ENCODE measurements at places on chromosomes 11 and 22. TPM values are rescaled to one million over a fixed set of nuclear protein-coding genes. Genes with fewer than 3 reads are reported as not detected.

YPEL4 gene
- total RNA-seq: 1.2 TPM

DNA sequence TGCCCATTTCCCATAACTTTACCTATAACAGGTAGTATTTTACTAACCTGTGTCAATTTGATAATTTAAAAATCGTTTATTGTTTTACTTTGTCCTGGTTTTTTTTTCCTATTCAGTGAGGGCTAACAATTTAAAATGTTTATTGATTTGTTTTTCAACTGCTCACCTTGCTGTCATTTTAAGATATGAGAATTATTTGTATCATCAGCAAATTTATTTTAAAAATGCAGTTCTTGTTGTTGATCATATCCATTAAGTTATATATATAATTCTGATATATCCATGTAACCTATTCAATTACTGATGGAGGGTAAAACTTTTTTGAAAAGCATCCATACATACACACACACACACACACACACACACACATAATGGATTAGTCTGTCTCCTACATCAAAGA lies 24.8 kb downstream of the RRAS2 start:
- no peak overlapping the region for H3K27ac ChIP-seq
- no peaks in the 10 kb centered on the region for H3K27me3 ChIP-seq
- no peaks in the 10 kb centered on the region for H3K4me1 ChIP-seq
- no peak overlapping the region for H3K4me3 ChIP-seq
- no peaks in the 10 kb centered on the region for H3K36me3 ChIP-seq

GRCh38 chr11:79481795-79482194 lies 41.0 kb upstream of the TENM4 start:
- H3K27ac ChIP-seq: no peak overlapping the region
- H3K36me3 ChIP-seq: no peaks in the 10 kb centered on the region
- DNase-seq: no peak
- H3K27me3 ChIP-seq: no peaks in the 10 kb centered on the region
- no peaks in the 10 kb centered on the region for H3K4me1 ChIP-seq

DNA sequence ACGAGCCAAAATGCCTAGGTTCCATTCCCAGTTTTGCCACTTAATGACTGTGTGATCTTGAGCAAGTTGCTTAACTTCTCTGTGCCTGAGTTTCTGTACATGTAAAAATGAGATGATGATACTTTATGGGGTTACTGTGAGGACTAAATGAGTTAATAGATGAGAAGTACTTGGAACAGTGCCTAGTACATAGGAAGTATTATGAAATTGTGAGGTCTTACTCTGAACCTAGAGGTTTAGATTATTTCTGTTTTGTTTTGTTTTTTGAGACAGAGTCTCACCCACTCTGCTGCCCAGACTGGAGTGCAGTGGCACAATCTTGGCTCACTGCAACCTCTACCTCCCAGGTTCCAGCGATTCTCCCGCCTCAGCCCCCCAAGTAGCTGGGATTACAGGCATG lies 227.0 kb upstream of the POU2AF2 start:
- no peaks in the 10 kb centered on the region for H3K36me3 ChIP-seq
- H3K4me1 ChIP-seq: peaks cover 42% of the 10 kb centered on the region
- no peak overlapping the region for H3K27ac ChIP-seq
- no peaks in the 10 kb centered on the region for H3K27me3 ChIP-seq

GRCh38 chr11:92829671-92830070 lies 139.8 kb upstream of the MTNR1B start:
- H3K4me1 ChIP-seq: no peaks in the 10 kb centered on the region
- DNase-seq: no peak
- no peaks in the 10 kb centered on the region for H3K27me3 ChIP-seq
- no peaks in the 10 kb centered on the region for H3K36me3 ChIP-seq
- H3K4me3 ChIP-seq: no peak overlapping the region

DNA sequence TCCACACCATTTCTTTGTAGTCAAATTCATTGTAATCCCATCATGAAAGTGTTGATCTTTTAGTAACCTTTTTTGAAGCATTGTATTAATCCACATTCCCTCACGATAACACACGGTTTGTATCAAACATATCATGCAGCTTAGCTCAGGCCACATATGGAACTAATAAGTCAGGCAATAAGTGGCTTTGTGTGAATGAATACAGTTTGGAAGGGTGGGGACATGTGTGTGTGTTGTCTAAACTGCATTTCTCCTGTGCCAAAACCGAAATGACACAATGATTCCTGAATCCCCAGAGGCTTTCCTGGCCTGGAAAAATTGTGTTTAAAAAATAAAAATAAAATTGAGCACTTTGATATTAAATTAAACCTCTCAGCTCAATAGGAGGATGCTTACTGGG lies 98.3 kb downstream of the WNT11 start:
- no peaks in the 10 kb centered on the region for H3K4me1 ChIP-seq
- no peaks in the 10 kb centered on the region for H3K27me3 ChIP-seq
- H3K27ac ChIP-seq: no peak overlapping the region
- H3K4me3 ChIP-seq: no peak overlapping the region
- no peak for DNase-seq
- H3K36me3 ChIP-seq: no peaks in the 10 kb centered on the region

GRCh38 chr11:44538375-44539054 lies 26.9 kb upstream of the CD82 start:
- H3K36me3 ChIP-seq: no peaks in the 10 kb centered on the region
- no peak overlapping the region for H3K27ac ChIP-seq
- DNase-seq: peak; percentile 69

DNA sequence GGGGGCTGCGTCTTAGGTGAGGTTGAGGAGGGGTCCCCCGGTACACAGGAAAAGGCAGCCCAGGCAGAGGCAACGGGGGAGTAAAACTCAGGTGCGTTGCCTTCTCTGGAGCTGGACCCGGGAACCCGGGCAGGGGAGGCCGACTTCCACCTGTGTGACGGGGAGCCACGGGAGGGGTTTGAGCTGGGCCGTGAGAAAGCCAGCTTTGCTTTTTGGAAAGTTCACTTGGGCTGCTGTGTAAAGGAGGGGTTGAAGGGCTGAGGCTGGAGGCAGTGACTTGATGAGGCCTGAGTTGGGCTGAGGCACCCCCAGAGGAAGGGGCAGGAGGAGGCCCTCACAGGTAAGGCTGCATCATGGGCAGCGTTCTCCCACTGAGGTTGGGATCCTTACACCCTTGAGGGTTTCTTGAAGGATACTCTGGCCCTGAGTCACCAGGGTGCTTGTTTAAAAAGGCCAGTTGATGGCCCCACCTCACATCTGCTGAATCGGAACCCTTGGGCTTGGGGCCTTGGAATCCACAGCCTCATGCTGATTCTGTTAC lies 47.2 kb downstream of the CHRDL2 start:
- H3K27me3 ChIP-seq: no peaks in the 10 kb centered on the region
- peaks cover 28% of the 10 kb centered on the region for H3K4me1 ChIP-seq
- DNase-seq: no peak
- no peak overlapping the region for H3K4me3 ChIP-seq
- peak overlapping the region; percentile 7 for H3K27ac ChIP-seq

DNA sequence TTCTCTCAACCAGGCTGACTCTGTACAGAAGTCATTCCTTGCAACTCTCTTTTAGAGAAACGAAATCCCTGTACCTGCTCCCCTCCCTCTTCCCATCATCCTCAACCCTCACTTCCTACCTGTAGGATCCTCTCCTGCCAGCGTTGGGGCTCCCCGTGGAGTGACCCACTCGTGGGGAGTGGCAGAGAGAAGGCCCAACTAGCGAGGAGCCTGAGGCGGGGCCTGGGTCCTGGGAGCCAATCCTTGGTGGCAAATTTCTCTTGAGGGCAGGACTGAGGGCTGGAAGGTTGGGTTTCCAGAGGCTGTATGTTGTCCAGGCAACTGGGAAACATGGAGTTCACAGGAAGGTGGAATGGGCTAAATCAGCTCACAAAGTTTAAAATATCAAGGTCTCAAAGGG lies 10.4 kb downstream of the NHERF4 start:
- peaks cover 27% of the 10 kb centered on the region for H3K4me1 ChIP-seq
- no peak overlapping the region for H3K4me3 ChIP-seq
- no peaks in the 10 kb centered on the region for H3K36me3 ChIP-seq
- no peaks in the 10 kb centered on the region for H3K27me3 ChIP-seq

TAF10 gene
- 127 TPM for total RNA-seq

- H3K4me1 ChIP-seq: peaks cover 6% of the 10 kb centered on the region
- DNase-seq: no peak
Observed at GRCh38 chr11:102470251-102470650, 17.7 kb upstream of the TMEM123 start.

DNA sequence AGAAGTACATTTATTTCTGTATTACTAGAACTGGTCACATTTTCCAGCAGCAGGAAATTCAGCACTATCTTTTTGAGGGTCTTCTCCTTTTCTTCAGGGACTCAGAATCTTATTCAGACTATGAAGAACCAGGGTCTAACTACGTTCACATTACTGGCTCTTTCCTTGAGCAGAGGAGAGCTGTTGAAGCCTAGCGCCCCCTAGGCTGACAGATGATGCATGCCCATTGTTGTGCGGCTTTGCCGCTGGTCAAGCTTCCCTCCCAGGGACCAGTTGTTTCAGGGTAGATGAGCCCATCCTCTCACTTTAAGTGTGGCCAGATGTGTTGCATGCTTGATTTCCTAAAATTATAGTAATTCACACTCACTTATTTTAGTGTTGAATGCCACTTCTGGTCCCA lies 168.2 kb upstream of the PDGFD start:
- H3K36me3 ChIP-seq: no peaks in the 10 kb centered on the region
- no peak overlapping the region for H3K4me3 ChIP-seq

GRCh38 chr11:73047773-73048371 lies 94.2 kb downstream of the FCHSD2 start:
- no peaks in the 10 kb centered on the region for H3K36me3 ChIP-seq
- H3K27ac ChIP-seq: peak overlapping the region; percentile 77
- DNase-seq: no peak
- H3K4me1 ChIP-seq: peaks cover 27% of the 10 kb centered on the region

DNA sequence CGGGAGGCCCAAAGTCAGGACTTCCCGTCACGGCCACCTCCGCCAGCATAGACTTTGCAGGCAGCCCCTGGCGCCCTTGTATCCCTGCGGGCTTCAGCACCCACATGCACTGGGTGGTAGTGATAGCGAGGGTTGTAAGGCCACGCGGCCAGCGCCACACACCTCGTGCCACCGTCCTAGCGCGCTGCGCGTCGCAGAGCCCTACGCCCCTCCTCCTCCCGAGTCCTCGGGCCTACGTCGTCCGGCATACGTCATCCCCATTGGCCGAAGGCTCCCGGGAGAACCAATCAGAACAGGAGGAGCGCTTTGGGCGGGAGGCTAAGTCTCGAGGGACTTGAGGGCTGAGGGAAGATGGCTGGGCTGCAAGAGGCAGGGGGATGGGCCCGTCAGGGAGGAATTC lies 1.3 kb upstream of the BTBD18 start:
- no peaks in the 10 kb centered on the region for H3K27me3 ChIP-seq
- H3K4me3 ChIP-seq: no peak overlapping the region

- no peaks in the 10 kb centered on the region for H3K27me3 ChIP-seq
- H3K27ac ChIP-seq: peak overlapping the region; percentile 47
- peaks cover 21% of the 10 kb centered on the region for H3K4me1 ChIP-seq
- peak; percentile 42 for DNase-seq
Observed at GRCh38 chr22:21837248-21837979, 30.0 kb downstream of the MAPK1 start.

- H3K36me3 ChIP-seq: no peaks in the 10 kb centered on the region
- no peaks in the 10 kb centered on the region for H3K27me3 ChIP-seq
- no peaks in the 10 kb centered on the region for H3K4me1 ChIP-seq
- no peak overlapping the region for H3K27ac ChIP-seq
- no peak for DNase-seq
Observed at GRCh38 chr22:25061605-25062376, 109.3 kb downstream of the KIAA1671 start.

GRCh38 chr11:61108847-61109585 lies 6.7 kb downstream of the CD5 start:
- H3K27me3 ChIP-seq: no peaks in the 10 kb centered on the region
- H3K4me1 ChIP-seq: no peaks in the 10 kb centered on the region
- no peak overlapping the region for H3K4me3 ChIP-seq
- no peaks in the 10 kb centered on the region for H3K36me3 ChIP-seq

- no peaks in the 10 kb centered on the region for H3K36me3 ChIP-seq
- no peak overlapping the region for H3K4me3 ChIP-seq
- peak; percentile 57 for DNase-seq
- H3K27me3 ChIP-seq: no peaks in the 10 kb centered on the region
- H3K27ac ChIP-seq: no peak overlapping the region
- no peaks in the 10 kb centered on the region for H3K4me1 ChIP-seq
Observed at GRCh38 chr11:115623021-115623451, 118.8 kb upstream of the CADM1 start.

DNA sequence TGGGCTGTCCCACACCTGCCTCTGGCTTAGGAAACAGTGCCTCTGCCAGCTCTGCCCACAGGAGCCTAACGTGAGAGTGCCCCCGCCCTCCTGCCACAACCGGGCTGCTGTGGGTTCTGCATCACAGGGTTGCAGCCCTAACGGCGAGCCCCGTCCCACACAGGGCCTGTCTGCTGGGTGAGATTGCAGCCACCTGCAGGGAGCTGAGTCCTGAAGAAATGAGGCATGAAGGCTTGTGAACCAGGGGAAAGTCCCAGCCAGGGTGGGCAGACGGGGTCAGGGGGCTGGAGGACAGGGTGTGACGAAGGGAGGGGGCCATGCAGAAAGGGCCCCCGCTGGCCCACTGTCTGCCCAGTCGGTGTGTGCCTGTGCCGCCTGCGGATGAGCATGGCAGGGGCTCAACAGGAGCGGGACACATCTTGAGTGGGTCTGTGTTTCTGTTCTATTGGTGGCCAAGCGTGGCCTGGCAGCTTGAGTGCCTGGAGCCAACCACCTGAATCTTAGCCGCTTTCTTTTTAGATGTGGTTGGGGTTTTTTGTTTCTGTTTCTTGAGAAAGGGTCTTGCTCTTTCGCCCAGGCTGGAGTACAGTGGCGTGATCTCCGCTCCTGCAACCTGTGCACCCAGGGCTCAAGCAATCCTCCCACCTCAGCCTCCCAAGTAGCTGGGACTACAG lies 38.9 kb downstream of the CTTN start:
- no peaks in the 10 kb centered on the region for H3K36me3 ChIP-seq
- no peak overlapping the region for H3K4me3 ChIP-seq
- no peaks in the 10 kb centered on the region for H3K4me1 ChIP-seq
- DNase-seq: no peak
- H3K27me3 ChIP-seq: no peaks in the 10 kb centered on the region

C22orf42 gene
- not detected for total RNA-seq

- H3K27me3 ChIP-seq: no peaks in the 10 kb centered on the region
- H3K4me3 ChIP-seq: no peak overlapping the region
- H3K4me1 ChIP-seq: peaks cover 10% of the 10 kb centered on the region
Observed at GRCh38 chr11:3090096-3090901, 33.1 kb upstream of the CARS1 start.

NXPE2 gene
- not detected for total RNA-seq

DNA sequence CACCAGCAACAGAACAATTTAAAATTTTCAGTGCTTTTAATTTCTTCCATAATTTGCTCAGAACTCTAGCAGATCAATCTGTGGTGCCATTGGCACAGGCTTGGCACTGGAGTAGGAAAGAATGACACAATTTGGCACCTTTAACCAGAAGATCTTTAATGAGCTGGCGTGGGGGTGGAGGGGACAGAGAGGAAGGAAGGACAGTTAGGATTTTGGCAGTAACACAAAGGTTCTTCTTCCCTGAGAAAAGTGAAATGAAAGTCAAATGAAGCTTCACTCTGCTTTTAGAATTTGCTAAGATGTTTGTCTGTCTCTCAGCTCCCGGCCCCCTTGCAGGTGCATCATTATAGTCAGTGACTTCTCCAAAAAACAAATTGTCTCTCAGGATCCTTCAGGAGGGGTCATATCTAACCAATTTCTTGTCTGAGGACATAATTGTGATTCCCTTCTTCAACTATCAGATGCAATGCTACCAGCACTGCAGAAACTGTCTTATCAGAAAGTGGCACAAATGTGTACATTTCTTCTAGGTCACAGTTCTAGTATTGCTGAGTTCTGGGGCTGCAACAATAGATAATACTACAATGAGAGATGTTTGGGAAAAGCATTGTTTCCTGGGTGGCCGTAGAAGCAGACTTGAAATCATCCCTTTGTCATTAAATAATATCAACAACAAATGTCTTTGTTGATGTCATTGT lies 66.8 kb downstream of the CSTPP1 start:
- no peak for DNase-seq
- peaks cover 29% of the 10 kb centered on the region for H3K4me1 ChIP-seq
- H3K27me3 ChIP-seq: no peaks in the 10 kb centered on the region
- no peak overlapping the region for H3K27ac ChIP-seq
- no peak overlapping the region for H3K4me3 ChIP-seq

OR6A2 gene
- 0.15 TPM for total RNA-seq

Measured in left lung (tissue), 14 donors.